Esophagus squamous epithelium (tissue), 5 donors: ENCODE measurements at places on chromosomes 13 and 19. TPM values are rescaled to one million over a fixed set of nuclear protein-coding genes. Genes with fewer than 3 reads are reported as not detected.

ZGLP1 gene
- 0.88 TPM for total RNA-seq

NALCN gene
- 0.47 TPM for total RNA-seq

SKA3 gene
- 5.1 TPM for total RNA-seq

SMG9 gene
- 20.3 TPM for total RNA-seq

PPFIA3 gene
- 14.9 TPM for total RNA-seq

CRX gene
- not detected for total RNA-seq

RINL gene
- 6.5 TPM for total RNA-seq

ERF gene
- total RNA-seq: 18.3 TPM

ZNF234 gene
- 0.88 TPM for total RNA-seq

UHRF1 gene
- 3.4 TPM for total RNA-seq

GRIK5 gene
- total RNA-seq: 0.09 TPM
